CD8-positive, alpha-beta T cell (primary cell): ENCODE measurements at places on chromosomes 4 and X.
A peak's percentile ranks its signal among the peaks of the same experiment; 100 is the strongest.

GRCh38 chr4:8297691-8298485, 28.3 kb downstream of the HTRA3 start:
- no peak for DNase-seq

DNA sequence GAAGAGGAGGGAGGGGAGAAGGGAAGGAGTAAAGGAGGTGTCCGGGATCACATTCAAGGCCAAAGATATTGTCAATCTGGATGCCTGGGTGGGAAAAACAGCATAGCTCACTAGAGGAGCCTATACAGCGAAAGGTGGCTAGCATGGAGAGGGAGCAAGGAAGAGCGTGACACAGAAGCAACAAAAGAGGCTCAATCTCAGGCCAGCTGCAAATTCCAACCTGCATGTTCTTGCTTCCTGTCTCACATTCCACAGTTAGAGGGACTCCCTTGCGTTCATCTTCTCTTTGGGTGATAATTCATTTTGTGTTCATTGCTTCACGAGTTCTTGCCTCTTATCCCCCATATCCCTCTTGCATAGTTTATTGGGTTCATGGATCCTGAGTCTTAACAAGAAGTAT, 3.0 kb upstream of the CLNK start:
- no peak for DNase-seq

GRCh38 chrX:139388254-139388653, 142.3 kb upstream of the F9 start:
- DNase-seq: no peak

GRCh38 chr4:137823007-137823406, 290.7 kb upstream of the PCDH18 start:
- DNase-seq: no peak

- DNase-seq: no peak
These were observed 93.4 kb downstream of the FRAS1 start for GRCh38 chr4:78150543-78150864.

- DNase-seq: no peak
These were observed 109.3 kb downstream of the GATB start for GRCh38 chr4:151651496-151651895.

- peak; percentile 50 for DNase-seq
These were observed 22.0 kb downstream of the NDNF start for GRCh38 chr4:121050300-121050699.

- DNase-seq: no peak
These were observed 265.4 kb upstream of the CASK start for GRCh38 chrX:42188730-42189129.

- no peak for DNase-seq
These were observed 97.8 kb upstream of the TENM3 start for GRCh38 chr4:182145334-182145905.

DNA sequence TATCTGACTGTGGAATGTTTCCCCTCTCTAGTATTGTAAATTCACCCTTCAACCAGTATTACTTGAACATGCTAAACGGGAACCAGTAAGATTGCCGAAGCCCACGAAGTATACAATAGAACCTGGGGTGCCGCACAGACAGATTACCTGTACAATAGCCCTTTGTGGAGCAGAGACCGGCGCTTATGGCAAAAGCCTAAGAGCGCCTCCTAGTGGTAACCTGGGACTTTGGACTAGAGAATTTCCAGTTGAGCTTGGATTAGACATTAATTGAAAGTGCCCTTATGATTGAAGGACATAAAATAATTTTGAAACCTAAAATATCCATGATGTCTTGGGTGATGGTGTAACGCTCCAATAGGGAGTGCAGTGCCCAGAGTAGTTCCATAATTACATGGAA, 14.1 kb downstream of the ZNF157 start:
- peak; percentile 59 for DNase-seq

GRCh38 chrX:69137371-69138117, 27.7 kb downstream of the PJA1 start:
- DNase-seq: no peak

- no peak for DNase-seq
These were observed 92.8 kb downstream of the MAML3 start for GRCh38 chr4:140061194-140061593.
